ENCODE measurements at places on chromosomes 4 and X. TPM values are rescaled to one million over a fixed set of nuclear protein-coding genes. Genes with fewer than 3 reads are reported as not detected.

DNA sequence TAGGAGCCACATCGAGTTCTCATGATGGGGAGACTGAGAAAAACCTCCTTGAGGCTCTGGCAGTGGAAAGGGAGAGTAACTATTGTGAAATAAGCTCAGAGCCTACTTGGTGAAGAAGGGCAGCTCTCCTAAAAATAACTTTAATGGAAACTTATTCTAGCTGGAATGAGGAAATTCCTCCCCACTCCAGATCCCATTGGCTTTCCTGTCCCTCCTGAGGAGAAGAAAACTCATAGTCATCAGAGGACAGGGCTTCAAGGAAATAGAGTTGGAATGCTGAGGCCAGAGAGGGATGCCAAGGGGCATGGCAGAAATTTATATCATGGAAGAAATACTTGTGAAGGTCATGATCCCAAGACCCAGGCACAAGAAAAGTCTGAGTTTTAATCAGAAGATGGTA lies 70.7 kb upstream of the TAPT1 start:
- DNase-seq, result no peak

DNA sequence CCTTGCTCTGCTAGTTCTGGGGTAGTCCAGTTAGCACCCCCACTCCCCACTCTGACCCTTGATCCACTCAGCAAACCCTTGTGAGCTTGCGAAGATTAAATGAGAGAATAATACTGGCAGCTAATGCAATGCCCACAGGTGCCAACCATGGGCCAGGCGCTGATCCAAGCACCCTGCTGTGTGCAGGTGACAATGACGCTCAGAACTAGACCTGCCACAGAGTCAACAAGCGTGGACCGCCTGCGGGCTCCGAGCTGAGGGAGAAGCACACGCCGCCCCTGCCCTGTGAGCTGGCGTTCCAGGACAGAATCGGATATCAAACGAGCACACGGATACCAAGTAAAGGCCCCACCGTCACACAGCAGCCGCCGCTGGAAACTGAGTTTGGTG lies 129.2 kb downstream of the FAM53A start:
- DNase-seq, result no peak

DNA sequence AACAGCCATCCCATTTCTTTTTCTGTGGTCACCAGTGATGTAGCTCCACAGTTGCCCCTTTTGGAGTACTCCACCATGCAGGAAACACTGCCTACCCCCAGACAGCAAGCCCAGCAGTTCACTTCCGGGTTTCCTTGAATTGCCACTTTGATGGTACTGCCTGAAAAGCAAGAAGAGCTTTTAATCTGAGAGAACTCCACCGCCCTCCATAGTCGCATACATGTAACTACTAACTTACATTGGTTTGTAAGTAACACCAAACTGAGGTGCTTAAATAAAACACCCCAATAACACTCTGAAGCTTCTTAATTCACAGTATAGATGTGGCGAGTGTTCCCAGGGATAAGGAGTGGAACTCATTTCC lies 53.6 kb upstream of the HPSE start:
- DNase-seq, result peak; percentile 42

DNA sequence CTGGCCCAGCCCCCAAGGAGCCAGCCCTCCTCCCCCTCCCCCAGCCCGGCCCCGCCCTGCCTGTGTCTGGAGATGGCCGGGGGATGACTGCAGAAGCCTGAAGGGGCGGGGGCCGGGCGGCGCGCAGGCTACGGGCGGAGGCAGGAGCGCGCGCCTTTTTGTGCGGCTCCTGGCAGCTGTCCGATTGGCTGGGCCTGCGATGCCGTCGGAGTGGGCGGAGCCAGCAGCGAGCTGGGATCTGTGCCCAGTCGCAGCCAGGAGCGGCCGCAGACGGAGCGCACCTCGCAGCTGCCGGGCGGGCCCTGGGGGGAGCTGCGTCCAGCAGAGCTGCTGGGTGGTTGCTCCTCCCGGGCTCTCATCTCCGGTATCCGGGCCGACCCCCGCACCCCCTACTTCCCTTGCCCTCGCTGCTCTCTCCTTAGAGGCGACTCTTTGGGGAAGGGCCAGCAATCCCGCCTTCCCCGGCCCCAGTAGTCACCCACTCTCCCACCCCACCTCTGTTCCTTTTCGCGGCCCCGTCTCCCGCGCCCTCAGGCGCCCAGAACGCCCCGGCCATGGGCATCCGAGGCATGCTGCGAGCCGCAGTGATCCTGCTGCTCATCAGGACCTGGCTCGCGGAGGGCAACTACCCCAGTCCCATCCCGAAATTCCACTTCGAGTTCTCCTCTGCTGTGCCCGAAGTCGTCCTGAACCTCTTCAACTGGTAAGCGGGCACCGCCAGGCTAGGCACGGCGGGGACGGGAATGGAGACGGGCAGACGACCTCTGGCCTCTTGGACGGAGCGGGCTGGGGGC lies at the start of gene GABRQ:
Gene GABRQ, plus strand, starts transcription at position 247 of the 794 bp plus-strand sequence. Its CDS starts 308 bp downstream, at position 555.
- peak; percentile 23 for DNase-seq

GRCh38 chrX:11478026-11478425 lies 184.8 kb downstream of the AMELX start:
- no peak for DNase-seq

DNA sequence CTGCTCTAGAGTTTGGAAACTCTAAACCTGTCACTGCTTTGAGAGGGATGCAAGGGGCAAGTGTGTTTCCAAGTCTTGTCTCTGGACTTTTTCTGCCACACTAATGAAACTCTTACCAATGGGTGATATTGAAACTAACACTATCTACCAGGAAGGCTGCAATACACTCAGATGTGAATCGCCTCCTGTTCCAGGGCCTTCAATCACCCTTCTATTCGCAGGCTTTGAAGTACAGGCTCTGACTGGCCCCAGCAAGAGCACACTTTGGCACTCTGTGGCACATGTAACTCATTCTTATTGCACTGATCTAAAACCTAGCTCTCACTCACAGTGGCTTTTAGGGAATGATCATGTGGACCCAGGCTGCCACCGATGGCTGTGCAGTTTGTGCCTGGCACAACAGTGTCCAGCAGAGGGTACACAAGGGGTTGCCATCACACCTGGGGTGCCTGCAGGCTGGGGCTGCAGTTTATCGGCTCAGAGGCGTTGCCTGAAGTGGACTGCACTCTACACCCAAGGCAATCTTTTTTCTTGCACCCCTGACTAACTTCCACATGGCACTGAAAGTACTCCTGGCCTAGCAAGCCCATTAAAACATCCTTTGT lies 210.8 kb downstream of the MGST2 start:
- DNase-seq, result no peak

GRCh38 chr4:1049591-1049905 lies 38.1 kb downstream of the FGFRL1 start:
- no peak for DNase-seq

- peak; percentile 96 for DNase-seq
These were observed 206.3 kb downstream of the SLC7A11 start for GRCh38 chr4:138035781-138036258.

DNA sequence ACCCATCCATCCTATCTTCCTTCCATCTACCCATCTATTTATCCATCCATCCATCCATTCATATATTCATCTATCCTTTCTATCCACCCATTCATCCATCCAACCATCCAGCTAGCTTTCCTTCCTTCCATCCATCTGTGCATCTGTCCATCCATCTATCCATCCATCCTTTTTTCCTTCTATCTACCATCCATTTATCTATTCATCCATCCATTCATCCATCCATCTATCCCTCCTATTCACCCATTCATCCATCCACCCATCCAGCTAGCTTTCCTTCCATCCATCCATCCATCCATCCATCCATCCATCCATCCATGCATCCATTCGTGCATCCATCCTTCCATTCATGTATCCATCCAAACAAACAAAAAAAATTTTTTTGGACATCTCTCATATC lies 118.8 kb downstream of the PSAPL1 start:
- no peak for DNase-seq

- no peak for DNase-seq
These were observed 263.0 kb upstream of the RPS6KA3 start for GRCh38 chrX:20529711-20530110.

GRCh38 chr4:128031756-128032384 lies 29.2 kb upstream of the LARP1B start:
- no peak for DNase-seq

- no peak for DNase-seq
These were observed 3.6 kb downstream of the OTUD4 start for GRCh38 chr4:145176641-145177432.

DNA sequence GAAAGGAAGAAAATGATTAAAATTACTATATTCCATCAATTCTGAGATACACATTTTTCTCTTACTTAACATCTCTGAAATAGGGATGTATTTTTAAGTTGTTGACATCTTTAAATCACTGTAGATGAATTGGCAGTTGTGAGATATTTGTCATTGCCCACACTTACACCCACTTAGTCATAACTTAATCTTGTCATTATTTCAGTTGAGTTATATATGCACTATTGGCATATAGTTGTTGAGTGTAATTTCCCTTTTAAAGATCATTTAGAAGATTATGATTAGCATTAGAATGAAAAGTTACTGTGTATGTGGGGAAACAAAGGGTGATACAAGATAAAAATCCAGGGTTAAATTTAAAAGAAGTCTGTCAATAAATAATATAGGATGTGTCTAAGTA lies 2.2 kb downstream of the AIMP1 start:
- DNase-seq, result no peak

DNA sequence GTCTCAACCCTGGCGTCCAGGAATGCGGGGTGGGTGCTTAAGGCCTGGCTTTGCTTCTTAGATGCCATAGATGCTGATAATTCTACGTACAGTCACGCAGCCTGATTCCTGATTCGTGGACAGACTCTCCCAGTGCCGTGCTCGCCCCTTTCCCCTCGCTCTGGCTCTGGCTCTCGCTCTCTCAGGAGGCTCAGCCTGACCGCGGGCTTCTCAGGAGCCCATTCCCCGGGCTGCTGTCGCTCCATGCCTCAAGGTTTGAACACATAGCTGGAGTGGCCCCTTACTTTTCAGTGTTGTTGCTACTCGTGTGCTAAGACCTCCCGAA lies 59.2 kb upstream of the ZC4H2 start:
- DNase-seq, result no peak

Gene TMPRSS11F
- not detected for total RNA-seq

Gene TCEAL2
- total RNA-seq, result not detected

Gene AFM
- not detected for total RNA-seq

Gene JCHAIN
- 77.5 TPM for total RNA-seq

Gene RHOXF2
- total RNA-seq, result not detected

Measured in Karpas-422 (cell line).